MV-4-11 (cell line): ENCODE measurements at places on chromosomes 6 and 20.

- no peak for DNase-seq
Measured at GRCh38 chr6:107822176-107823046, 1.7 kb downstream of the SCML4 start.

DNA sequence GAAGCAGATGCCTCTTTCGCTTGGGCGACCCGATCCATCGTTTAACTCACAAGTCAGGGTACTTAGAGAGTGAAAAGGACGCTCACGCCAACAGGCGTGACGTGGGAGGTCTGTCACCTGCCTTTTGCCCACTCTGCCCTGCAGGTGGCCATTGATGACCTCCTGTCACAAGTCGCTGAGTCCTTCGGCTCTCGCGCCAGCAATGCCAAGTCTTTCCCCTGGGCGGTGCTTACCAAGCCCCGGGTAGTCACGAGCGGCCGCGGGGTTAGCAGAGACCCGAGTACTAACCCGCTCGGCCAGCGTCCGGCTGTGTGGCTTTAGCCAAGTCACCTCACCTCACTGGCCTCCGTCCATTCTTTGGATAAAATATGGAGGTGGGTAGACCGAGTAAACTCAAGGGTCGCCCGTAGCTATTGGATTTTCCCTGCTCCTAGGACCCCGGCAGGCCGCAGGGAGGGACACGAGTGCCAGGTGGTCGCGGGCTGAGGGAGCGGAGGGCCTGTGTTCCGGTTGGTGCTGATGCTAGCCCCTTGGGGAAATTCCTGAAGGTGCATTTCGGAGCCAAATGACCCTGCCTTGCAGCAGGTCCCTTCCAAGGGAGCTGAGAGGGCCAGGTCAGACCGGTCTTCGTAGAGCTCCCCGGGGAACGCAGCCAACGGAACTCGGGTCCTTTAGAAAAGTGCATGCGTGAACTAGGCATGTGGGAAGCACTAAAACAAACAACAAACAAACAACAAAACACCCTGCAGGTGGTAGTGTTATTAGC lies 668 bp downstream of the PKIB start:
- peak; percentile 30 for DNase-seq

GRCh38 chr20:19968466-19969073 lies 48.6 kb upstream of the NAA20 start:
- DNase-seq, result no peak

- no peak for DNase-seq
Measured at GRCh38 chr6:142857233-142857761, 87.7 kb downstream of the HIVEP2 start.

GRCh38 chr6:167472880-167473279 lies 148.0 kb downstream of the TTLL2 start:
- no peak for DNase-seq

- DNase-seq, result no peak
Measured at GRCh38 chr6:83352424-83353061, 78.3 kb downstream of the ME1 start.

- no peak for DNase-seq
Measured at GRCh38 chr6:121042766-121043165, 291.5 kb downstream of the TBC1D32 start.

GRCh38 chr6:3281631-3282475 lies 23.1 kb downstream of the PSMG4 start:
- DNase-seq, result no peak

- DNase-seq, result no peak
Measured at GRCh38 chr6:157259443-157259842, 63.9 kb downstream of the TMEM242 start.

GRCh38 chr20:32646486-32646885 lies 27.3 kb downstream of the C20orf203 start:
- no peak for DNase-seq
